ENCODE measurements at places on chromosomes 4 and X.

DNA sequence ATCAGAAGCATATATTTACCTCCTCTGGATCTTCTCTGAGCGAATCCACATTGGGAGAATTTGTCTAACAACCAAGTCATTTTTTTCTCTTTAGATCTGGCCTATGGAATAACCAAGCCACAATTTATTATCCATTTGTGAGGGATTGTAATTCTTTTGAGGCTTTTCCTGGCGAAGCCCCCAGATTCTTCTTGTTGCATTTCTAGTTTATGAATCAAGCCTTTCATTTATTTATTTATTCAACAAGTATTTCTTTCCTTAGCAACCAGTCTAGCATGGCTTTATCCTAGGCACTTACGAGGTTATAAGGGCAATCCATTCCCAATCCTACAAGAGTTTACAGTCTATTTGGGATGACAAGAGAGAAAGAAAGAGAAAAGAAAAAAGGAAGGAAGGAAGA, 18.4 kb upstream of the FNIP2 start:
- DNase-seq: no peak

GRCh38 chrX:111811831-111812230, 64.2 kb upstream of the TRPC5OS start:
- DNase-seq: no peak

DNA sequence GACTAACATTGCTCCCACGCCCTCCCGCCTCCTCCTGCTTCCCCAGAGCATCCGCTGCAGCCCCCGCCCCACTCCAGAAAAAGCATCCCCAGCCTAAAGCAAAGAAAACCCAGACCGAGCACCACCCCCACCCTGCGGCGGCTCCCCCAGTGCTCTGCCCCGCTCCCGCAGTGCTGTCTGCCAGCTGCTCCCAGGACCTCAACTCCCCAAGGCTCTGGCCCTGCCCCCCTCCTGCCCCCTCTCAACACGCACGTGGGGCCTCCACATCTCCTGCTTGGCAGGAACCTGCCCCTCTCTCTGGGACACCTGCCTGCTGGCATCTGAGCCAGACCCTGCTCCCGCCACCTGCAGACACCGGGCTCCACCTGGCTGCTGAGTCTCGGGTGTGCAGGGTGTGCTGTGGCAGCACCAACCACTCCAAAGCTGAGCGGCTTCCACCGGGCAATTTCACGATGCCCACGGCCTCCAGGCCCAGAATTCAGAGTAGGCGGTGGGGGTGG, 79.4 kb downstream of the FAM53A start:
- no peak for DNase-seq

- DNase-seq: peak; percentile 35
Observed at GRCh38 chrX:123959281-123960063, 2.0 kb upstream of the STAG2 start.

- DNase-seq: no peak
Observed at GRCh38 chr4:13704035-13704434, 76.5 kb upstream of the BOD1L1 start.

DNA sequence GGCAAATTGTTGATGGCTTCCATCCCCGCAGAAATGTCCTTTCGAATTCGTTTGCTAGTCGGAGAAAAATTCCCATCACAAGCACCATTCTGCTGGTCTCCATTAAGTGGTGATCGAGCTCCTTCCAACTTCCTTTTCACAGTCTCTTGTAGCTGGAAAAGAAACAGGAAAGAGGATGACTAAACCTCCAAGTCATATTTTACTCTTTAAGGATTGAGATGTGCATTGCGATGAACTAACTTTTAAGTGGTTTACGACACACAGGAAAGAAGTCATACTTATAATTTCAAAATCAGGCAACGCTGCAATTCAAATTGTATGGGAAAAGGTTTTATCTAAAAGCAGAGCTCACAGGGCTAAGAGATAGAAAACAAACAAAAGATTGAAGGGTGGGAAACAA, 225.2 kb downstream of the MGST2 start:
- DNase-seq: no peak

- DNase-seq: no peak
Observed at GRCh38 chr4:139669890-139670289, 4.3 kb downstream of the MGST2 start.

- DNase-seq: no peak
Observed at GRCh38 chr4:14787894-14788293, 214.4 kb upstream of the CPEB2 start.

- DNase-seq: no peak
Observed at GRCh38 chr4:20444599-20445337, 193.1 kb downstream of the SLIT2 start.

DNA sequence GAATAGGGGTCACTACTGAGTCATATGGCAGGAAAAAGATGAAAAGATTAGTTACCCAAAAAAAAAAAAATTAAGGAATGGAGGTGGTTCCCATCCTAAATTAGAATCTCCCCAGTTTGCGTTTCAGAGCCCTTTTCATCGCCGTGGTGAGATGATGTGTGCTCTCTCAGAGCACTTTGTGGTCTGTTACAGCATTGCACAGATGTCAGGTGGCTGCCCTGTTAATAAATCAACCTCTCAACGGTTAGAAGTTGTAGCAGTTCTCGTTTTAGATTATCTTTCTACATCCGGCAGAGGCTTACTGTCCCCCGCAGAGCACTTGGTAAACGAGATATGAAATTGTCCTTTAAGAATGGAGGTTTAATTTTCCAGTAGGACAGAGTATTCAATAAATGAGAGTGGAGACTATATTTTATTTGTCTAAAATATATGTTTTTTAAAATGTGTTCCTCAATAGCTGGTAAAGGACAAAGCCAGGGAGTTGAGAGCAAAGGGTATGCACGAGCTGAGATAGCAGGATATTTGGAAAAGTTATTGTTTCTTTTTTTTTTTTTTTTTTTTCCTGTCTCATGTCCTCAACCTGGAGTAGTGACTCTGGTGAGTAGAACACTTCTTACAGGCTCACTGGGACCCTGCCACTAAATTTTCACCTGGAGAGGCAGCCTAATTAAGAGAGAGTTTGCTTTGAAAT, 26.9 kb downstream of the AFF1 start:
- DNase-seq: no peak

DNA sequence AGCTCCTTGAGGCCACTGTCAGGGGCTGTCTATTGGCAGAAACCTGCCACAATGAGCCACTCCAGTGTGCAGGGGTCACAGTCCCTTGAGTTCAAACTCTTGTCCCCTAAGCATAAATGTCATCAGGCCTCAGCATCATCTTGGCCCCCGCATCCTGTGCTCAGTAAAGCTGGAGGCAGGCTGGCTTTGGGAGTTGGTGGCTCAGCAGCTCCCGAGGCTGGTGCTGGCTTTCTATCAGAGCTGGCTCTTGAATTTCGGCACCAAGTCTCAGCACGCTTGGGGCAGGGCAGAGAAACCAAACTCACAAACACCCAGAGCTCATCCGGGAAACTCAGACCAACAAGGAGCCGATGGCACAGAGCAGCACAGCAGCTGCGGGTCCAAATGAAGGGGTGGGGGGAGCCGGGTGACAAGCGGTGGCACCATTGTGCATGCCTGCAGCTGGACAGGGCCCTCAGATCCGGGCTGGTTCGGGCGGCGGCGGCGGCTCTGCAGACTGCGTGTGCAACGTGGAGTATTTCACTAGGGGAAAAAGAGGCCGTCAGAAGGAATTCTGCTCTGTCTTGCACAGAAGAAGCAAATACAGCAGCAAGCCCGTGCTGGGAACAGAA, 75.5 kb downstream of the MTMR1 start:
- no peak for DNase-seq

- DNase-seq: no peak
Observed at GRCh38 chrX:130300010-130300282, 31.2 kb upstream of the ZNF280C start.

- no peak for DNase-seq
Observed at GRCh38 chr4:148779771-148780170, 337.6 kb upstream of the NR3C2 start.

DNA sequence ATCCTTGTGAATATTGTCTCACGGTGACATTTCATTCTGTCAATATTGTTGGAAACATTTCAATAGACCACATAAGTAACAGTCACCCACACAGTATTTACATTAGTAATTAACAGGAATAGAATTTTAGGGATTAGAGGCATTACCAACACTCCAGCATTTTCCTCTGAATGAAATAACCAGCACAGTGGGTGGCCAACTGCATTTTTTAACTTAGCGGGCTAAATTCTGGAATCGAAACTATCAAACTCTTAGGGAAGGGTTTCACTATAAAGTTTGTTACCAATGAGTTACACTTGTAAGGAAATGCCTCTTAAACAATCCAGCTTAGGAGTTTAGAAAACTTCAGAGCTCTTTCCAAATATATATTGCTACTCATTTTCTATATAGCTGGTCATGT, 403.0 kb downstream of the ADGRL3 start:
- no peak for DNase-seq

DNA sequence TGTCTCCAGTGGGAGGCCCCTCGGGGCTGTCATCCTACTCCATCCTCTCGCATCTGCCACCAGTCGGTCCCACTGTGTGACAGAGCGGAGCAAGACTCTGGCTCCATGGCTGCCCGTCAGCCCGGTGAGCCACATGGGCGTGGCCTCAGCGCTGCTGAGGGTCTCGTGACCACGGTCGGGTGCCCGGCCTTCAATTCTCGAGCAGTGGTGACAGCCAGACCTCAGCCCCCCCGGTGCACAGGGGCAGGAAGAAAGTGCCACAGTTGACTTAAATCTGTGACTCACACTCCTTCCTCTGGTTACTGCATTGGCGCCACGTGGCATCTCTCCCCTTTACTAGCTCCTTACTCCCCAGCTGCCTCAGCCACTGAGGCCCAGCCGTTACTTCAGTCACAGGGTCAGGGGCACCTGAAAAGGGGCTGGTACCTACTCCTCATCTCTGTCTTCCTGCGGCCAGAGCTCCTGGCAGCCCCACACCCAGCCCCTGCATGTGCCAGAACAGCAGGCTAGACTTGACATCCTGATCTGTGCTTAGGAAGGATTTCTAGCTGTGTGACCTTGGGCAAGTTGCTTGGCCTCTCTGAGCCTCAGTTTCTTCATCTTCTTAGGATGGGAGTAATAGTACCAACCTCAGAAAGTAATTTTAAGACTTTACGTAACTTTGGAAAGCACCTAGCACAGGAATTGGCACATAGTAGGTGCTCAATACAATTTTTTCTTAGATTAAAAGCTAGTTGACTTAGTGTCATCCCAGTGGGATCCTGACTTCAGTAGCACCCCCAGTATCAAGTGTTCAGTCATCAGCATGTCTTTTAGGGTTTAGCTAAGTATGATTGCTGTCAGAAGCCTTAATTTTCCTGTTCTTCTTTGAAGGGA, 66.1 kb downstream of the TNIP2 start:
- no peak for DNase-seq

DNA sequence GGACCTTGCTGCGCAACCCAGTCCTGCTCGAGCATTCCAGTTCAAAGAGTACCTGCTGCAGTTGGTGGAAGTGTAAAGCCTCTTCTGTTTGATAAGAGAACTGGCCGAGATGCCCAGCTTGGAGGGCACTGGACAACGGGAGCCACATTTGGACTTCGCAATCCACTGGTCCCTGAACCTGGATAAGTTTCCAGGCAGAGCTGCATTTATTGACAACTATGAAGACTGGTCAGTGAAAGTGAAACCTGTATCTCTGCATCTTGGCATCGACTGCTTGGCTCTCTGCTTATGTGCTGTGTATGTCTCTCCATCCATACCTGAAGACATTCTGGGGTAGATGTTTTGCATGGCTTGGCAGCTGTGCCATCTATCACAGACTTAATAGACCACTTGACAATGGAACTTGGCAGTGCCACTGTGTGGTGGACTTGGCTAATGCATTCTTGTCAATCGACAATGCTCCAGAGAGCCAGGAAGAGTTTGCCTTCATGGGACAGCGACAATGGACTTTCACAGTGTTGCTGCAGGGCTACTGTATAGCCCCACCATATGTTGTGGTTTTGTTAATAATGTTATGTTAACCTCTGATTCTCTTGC, 43.5 kb upstream of the ZBTB33 start:
- DNase-seq: no peak

- no peak for DNase-seq
Observed at GRCh38 chrX:30280428-30280827, 28.8 kb downstream of the NR0B1 start.

DNA sequence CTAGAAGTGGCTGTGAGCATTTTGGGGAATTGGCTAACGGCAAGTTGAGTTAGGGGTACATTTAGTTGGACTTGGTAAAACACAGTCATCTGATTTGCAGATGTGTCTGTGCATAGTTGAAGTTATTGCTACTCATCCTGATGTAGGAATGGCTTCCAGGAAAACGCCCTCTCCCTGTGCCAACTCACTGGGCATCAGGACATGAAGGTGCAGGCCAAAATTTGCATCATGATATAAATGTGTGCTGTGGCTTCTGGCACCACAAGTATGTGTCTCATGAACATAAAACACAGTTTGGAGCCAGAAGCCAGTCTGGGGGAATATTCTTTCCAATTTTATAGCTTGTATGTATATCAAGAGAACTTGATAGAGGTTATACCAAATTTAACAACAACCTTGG, 54.2 kb upstream of the CBR4 start:
- no peak for DNase-seq

DNA sequence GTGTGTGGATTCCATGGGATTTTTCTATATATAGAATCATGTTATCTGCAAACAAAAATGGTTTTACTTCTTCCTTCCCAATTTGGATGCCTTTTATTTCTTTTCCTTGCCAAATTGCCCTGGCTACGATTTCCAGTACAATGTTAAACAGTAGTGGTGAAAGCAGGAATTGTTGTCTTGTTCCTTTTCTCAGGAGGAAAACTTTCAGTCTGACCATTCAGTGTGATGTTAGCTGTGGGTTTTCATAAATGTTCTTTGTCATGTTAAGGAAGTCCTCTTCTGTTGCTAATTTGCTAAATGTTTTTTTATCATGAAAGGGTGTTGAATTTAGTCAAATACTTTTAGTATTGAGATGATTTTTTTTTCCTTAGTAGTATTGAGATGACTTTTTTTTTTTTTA, 10.9 kb downstream of the SAP30 start:
- DNase-seq: no peak

DNA sequence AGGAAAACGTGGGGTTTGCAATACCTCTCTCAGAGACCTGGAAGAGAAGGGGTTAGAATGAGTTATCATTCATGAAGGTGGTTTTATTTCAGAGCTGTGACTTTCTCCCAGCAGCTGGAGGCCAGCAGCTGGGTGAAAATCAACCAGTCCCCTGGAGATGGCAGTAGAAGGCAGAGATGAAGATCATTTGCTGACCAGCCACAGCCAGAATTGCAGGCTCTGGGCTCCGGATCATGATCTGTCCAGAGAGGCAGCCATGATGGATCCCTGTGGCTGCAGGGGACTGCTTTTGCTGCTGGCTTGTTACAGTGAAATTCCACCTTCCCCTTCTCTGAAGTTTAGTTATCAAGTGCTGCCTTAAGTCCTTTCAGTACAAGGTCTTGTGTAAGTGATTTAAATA, 46.9 kb upstream of the TAB3 start:
- DNase-seq: no peak

GRCh38 chr4:52910115-52910514, 48.0 kb downstream of the RASL11B start:
- DNase-seq: no peak

DNA sequence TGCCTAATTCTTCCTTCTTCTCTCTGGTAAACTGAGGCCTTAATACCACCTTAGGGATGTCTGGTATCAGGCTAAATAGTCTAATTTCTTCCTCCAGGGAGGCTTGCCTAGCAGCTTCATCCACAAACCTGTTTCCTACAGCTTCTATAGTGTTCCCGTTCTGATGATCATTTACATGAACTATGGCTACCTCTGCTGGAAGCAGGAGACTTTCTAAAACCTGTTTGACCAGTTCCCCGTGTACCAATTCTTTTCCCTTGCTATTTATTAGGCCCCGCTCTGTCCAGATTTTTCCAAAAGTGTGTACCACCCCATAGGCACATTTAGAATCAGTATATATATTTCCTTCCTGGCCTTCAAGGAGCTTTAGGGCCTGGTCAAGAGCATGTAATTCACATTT, 5.8 kb upstream of the USP38 start:
- DNase-seq: no peak

All from NCI-H774 (cell line).